Cerebellum (tissue), 4 donors: ENCODE measurements at places on chromosomes 7 and 10.

GRCh38 chr10:60611291-60611747, 167.0 kb upstream of the CDK1 start:
- no peak for DNase-seq

DNA sequence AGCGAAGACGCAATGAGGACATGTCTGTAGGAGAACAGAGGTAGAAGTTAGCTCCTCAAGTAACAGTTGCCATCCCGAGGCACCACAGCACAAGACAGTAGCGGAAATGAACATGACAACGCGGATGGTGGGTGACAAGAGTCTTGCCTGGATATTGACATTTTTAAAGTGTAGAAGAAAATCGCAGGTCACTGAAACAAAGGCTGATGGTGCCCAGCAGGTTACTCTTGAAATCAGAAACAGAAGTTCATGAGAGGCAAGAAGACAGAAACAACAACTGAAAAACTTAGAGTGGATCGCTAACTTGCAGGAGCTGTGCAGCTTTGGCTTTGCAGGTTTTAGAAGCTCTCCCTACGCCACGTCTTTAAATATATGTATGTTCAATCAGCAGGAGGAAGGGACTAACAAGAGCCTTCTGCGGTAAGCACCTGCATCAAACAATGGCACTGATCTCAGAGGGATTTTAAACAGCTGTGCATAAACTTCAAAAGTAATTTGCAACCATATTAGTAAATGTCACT, 1.8 kb downstream of the PRKCQ start:
- no peak for DNase-seq

DNA sequence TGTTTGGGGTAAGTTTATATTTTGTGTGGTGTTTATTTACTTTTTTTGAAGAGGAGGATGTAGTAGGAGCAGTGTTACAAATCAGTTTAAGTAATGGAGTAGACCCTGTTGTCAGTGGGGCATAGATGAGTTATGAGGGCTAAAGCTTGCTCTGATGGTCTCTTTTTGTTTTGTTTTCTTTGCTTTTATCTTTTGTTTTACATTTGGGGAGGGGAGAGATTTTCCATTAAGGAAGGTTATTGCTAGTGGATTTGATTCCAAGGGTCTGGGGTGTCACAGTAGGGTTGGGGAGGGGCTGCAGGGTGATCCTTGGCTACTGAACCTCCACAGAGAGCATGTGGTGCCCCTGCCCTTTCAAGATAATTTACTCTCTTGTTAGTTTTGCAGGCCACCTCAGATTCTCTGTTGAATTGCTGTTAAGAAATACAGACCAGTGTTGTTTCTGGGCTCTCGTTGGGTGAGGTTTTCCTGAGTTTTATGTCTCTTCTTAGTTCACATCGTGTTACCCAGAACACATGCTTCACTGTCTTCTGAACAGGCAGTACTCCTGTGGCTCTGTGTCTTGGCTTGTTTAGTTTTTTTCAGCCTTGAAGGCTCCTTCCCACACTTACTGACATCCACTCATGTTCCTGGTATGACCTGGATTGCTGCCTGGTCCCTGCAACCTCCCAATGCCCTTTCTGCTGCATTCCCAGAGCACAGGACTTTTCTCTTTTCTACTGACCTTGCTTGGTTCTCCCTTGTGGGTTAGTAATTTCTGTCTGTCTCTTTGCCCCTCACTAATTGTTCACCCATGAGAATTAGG, 4.2 kb downstream of the KIFBP start:
- DNase-seq = no peak

DNA sequence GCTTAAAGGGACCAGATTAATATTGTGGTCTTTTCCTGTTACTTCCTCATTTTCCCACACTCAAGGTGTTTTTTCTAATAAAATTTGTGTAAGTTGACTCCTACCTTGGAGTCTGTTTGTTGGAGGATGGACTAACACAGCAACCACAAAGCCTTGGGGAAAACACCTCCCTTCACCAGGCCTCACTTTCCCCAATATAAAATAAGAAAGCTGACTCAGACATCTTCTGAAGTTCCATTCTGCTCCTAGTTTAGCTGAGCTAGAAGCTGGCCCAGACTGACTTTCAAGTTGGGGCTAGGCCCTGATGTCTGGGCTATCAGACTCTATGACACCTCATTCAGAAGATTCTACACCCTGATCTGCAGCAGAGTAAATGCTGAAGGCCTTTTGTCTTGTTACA, 73.0 kb upstream of the ADRB1 start:
- DNase-seq = no peak

DNA sequence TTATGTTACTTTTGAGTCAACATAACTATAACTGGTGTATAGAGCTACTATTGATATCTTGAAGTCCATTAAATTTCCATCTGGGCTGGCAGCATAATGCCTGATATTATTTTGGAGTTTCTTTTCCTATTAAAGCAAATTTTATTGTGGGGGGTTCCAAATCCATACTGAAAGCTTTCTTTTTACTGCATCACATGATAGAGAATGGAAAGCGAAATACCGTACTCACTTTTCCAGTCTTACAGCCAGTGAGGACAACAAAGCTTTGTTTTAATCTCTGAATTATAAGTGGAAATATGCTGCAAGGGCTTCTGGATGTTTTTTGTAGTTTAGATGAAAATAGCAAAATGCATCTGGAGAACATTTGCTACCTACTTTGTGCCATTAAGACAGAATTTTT, 477.5 kb upstream of the SEMA3D start:
- no peak for DNase-seq

DNA sequence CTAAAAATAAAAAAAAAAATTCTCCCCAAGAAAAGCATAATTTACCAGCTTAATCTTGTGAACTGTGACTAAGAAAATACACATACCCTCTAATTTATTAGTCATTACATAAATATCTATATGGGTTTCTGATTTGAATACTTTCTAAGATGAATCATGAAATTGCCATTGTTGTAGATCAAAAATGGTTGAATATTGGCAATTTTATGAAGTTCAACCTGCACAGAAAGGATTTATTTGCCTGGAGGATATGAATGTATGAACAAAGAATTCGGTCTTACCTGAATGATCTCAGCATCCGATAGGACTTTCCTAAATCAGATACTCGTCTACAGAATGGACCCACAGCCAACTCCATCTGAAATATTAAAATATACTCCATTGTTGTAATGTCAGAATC, 61.5 kb downstream of the HBP1 start:
- DNase-seq = no peak

- DNase-seq = no peak
These were observed 10.4 kb upstream of the ZMYND11 start for GRCh38 chr10:124874-125273.

DNA sequence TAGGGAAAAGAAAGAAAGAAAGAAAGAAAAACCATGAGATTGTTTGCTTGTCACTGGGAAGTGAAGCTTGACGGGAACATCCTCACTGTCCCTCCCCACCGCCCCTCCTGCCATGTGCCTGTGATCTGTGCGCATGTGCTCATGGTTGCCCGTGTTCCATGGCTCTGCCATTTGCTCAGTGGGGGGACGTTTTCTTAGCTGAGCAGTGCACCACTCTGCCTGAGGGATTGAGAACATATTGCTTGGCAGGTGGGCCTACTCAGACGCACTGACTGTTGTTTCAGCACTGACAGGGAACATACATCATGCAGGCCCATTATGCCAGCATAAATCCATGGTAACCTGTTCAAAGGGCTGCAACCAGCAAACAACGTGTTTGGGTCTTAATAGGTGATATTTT, 747.9 kb upstream of the GALNT17 start:
- no peak for DNase-seq

GRCh38 chr7:69892790-69893189, 294.5 kb downstream of the AUTS2 start:
- no peak for DNase-seq

DNA sequence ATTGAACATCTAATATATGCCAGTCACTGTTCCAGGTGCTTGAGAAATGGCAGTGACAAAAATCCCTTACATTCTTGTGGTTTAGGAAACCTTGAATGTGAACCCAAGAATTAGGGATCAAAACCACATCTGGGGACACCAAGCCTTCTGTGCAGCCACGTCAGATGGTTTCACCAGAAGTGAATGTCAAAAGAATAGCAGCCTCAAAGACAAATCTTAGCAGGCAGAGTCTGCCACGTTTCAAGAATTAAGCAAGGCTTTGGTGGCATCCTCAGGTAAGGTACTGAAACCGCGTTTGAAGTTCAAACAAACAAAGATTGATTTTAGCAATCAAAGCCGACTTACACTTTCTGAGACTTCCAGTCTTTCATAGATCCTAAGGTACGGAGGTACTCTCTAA, 225.5 kb upstream of the GNAI1 start:
- no peak for DNase-seq
